ENCODE measurements at places on chromosomes 12 and 14.

DNA sequence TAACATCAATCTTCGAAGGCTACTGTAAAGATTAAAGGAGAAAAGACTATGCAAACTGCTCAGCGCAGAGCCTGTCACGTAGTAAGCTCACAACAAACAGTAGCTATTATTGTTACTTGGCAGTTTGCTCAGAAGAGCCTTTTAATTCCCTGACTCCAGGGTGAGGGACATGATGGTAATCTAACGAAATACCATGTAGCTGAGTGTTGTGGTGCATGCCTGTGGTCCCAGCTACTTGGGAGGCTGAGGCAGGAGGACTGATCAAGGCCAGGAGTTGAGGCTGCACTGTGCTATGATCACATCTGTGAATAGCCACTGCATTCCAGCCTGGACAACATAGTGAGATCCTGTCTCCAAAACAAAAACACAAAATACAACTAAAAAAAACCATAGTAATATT, 22.8 kb downstream of the HEBP1 start:
- DNase-seq: no peak

GRCh38 chr12:2198005-2198501, 145.3 kb downstream of the CACNA1C start:
- no peak for DNase-seq

GRCh38 chr12:6295094-6295811, 15.2 kb upstream of the PLEKHG6 start:
- DNase-seq: no peak

- DNase-seq: no peak
These were observed 18.8 kb downstream of the C12orf43 start for GRCh38 chr12:120997448-120997847.

DNA sequence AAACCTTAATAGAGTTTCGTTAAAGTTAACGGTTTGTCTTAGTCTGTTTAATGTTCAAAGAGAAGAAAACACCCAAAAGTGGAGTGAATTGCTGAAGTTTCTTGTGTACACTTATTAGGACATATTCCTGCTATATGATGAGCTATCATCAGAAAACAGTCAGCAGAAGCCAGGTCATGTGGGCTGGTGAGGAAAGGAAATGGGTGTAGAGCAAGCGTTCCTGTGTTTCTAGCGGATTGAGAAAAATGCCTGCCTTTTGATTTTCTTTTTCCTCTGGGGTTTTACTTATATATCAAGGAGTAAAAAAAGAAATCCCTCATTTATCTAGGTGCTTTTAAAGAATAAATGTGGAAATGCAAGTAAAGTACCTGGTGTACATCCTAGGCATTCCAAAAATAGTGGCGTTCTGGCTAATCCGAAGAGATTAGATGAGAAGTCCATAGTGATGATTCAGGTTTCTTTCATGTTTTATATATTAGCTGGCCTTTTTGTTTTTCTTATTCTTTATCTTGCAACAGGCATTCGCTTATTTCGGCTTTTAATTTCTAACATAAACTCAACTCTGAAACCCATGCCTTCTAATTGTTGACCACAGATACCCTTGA, 50.7 kb downstream of the FLRT2 start:
- no peak for DNase-seq

DNA sequence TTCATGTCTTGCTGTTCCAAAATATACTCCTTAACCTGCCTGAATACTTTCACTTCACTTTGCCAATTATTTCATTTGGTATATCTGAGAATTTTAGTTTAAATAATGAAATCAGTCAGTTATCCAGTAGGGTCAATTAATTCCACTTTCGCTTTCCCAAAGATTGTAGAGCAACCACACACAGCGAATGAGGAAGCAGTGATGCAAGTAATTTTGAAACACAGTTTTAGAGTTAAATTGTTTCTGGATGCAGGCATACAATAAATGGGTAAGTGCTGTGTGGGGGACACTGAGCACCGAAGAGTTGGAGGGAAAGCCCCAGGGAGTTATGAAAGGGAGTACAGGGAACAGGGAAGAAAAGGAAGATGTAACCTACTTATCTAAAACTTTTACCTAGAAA, 62.8 kb downstream of the TSHR start:
- no peak for DNase-seq

DNA sequence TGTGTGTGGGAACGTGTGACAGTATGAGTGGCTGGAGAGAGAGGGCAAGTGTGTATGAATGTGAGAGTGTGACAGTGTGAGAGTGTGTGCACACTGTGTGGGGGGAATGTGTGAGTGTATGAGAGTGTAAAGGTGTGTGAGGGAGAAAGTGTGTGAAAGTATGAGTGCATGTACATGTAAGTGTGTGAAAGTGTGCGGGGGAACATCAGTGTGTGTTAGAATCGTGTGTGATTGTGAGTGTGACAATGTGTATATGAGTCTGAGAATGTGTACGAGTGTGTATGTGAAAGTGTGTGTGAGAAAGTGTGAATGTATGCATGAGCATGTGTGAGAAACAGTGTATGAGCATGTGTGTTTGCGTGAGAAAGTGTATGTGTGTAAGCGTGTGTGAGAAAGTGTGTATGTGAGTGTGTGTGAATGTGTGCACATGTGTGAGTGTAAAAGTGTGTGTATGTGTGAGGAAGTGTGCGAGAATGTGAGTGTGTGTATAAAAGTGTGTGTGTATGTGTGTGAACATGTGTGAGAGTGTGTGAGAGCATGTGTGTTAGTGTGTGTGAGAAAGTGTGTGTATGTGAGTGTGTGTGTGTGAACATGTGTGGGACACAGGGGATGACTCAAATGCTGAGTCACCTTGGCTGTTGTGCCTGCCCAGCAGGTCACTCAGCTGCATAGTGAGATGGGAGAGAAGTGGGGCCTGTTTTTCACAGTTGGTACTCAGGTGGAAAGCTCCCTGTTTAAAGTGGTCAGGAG, 220.5 kb upstream of the TBX3 start:
- no peak for DNase-seq

- DNase-seq: no peak
These were observed 163.1 kb upstream of the IFNG-AS1 start for GRCh38 chr12:67826148-67826547.

DNA sequence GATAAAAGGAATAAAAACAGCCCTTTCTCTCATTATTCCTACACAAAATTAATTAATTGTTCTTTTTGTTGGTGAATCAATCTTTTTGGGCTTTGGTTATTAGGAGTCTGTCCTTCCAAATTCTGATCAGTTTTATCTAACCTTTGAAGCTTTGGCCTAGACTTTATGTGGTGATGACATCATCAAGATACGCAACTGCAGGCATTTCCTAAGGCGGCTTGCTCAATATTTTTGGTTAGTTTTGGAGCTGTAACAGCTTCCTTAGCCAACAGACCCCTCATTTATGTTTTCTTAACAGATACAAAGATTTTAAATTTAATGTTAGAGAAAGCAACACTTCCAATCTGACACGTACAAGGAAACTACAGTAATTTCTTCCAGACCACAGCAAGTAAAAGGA, 87.8 kb upstream of the PDE3A start:
- DNase-seq: no peak

DNA sequence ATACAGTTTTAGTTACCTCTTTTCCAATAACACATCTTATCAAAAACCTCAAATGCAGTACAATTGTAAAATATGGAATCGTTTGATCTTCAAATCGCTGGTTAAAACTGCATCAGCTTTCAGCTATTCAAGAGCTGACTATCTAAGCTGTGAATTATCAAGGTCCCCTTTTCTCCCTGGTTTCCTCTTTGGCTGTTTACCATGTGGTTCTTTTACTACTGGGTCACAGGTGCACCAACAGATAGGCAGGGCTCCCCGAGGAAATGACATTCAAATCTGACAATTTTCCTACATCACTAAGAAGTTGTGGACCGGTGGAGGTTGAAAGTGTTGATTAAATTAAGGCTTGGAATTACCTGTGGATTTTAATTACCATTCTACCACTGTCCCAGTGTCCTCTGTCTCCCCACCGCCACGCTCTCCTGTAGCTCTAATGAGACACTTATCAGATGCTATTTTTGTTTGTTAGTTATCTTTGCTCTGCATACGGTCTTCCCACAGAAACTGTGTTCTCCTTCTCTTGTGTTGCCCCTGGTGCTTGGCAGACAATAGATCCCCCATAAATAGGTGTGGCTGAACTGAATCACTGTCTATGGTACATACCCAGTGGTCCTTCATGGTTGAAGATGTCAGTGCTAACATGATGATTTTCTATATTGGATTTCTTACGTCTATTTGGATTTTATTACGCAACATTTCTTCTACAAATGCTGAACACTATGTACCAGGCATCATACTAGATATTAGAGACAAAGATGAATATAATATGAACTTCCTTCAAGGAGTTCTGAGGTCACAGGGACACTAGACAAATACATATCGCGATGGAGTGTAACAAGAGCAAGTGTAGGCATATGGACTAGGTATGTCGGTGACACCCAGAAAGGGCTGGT, 20.9 kb upstream of the PLXNC1 start:
- DNase-seq: no peak

DNA sequence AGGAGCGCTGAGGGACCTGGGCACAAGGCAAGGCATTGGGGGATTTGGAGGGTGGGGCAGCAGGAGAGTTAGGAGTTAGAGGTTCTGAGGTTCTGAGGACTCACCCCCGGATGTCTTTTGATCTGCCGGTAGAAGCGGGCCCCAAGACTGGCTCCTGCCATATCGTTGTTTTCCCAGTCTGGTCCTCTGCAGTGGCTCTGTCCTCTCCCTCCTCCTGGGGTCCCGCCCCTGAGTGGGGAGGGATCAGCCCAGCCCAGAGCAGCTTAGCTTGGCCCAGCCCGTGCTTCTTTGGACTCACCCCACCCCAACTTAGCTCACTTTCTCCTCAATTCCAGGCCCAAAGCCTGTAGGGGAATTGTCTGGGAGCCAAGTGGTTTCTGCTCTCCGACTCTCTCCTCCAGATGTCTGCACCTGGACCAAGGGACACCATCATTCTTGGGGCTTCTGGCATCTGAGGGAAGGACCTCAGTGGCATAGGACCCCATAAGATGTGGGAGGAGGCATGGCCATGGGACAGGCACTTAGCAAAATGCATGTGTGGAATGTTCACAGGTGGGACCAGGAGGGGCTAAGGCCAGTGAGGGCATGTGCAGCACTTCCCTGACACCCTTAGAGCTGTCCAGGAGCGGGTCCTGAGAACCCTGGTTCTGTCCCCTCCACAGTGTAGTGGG, 7.5 kb downstream of the SHMT2 start:
- DNase-seq: no peak

DNA sequence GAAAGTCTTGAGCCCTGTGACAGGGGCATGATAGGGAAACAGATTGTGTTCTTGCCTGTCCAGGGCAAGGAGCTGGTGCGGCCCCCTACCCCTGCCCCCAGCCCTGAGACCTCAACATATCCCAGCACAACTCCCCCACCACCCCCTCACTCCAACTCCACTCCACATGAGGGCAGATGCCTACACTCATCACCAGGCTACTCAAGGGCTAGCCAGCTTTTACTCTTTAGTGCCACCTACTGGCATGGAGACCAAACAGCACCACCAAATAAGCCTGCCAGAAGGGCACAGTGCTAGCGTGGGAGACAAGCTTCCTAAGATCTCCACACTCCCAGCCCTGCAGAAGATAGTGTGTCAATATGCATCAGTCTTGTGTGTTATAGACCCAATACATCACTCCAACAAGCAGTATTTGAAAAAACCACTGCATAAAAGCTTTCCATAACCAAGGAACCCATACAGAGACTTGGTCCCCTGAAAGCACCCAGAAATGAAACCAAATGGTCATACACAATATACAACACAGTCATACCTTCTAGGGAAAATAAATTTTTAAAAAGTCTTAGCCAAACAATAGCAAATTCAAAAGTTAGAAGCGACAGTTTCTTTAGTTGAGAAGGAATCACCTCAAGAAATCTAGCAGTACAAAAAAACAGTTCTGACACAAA, 154.4 kb downstream of the KCNK10 start:
- DNase-seq: peak; percentile 30

- no peak for DNase-seq
These were observed 10.6 kb downstream of the BBS10 start for GRCh38 chr12:76337583-76337982.

- no peak for DNase-seq
These were observed 108.3 kb upstream of the HMGA2 start for GRCh38 chr12:65715961-65716360.
